Smooth muscle cell of the coronary artery (primary cell): ENCODE measurements at places on chromosomes 16 and 17. TPM values are rescaled to one million over a fixed set of nuclear protein-coding genes. Genes with fewer than 3 reads are reported as not detected.

Gene HBM
- total RNA-seq: not detected in 2 replicates

Gene ABCA10
- total RNA-seq: 0.53 and 7.1 TPM in 2 replicates

Gene APOH
- total RNA-seq: not detected in 2 replicates

Gene FBXO39
- 0.08 and 0.82 TPM in 2 replicates for total RNA-seq

Gene MT1X
- total RNA-seq: 19.2 and 55.7 TPM in 2 replicates

Gene EVPLL
- total RNA-seq: not detected in 2 replicates

Gene NATD1
- total RNA-seq: 2.5 and 3.4 TPM in 2 replicates

Gene SLC38A8
- total RNA-seq: not detected in 2 replicates

Gene NACA2
- total RNA-seq: not detected in 2 replicates

Gene PRAC1
- total RNA-seq: not detected in 2 replicates

Gene KRT27
- not detected in 2 replicates for total RNA-seq

Gene FBF1
- total RNA-seq: 7.9 and 15.8 TPM in 2 replicates

Gene RANGRF
- total RNA-seq: 4.1 and 11.0 TPM in 2 replicates

Gene TBC1D26
- under 0.01 and 0.08 TPM in 2 replicates for total RNA-seq

Gene KDM8
- 1.2 and 4.1 TPM in 2 replicates for total RNA-seq
